Endodermal cell (in vitro differentiated cells): ENCODE measurements at places on chromosomes 2 and 18. TPM values are rescaled to one million over a fixed set of nuclear protein-coding genes. Genes with fewer than 3 reads are reported as not detected.

- DNase-seq: no peak
These were observed 841.0 kb upstream of the CELF4 start for GRCh38 chr18:38406607-38407006.

- no peak for DNase-seq
These were observed 344.1 kb downstream of the TDRD15 start for GRCh38 chr2:21467910-21468309.

DNA sequence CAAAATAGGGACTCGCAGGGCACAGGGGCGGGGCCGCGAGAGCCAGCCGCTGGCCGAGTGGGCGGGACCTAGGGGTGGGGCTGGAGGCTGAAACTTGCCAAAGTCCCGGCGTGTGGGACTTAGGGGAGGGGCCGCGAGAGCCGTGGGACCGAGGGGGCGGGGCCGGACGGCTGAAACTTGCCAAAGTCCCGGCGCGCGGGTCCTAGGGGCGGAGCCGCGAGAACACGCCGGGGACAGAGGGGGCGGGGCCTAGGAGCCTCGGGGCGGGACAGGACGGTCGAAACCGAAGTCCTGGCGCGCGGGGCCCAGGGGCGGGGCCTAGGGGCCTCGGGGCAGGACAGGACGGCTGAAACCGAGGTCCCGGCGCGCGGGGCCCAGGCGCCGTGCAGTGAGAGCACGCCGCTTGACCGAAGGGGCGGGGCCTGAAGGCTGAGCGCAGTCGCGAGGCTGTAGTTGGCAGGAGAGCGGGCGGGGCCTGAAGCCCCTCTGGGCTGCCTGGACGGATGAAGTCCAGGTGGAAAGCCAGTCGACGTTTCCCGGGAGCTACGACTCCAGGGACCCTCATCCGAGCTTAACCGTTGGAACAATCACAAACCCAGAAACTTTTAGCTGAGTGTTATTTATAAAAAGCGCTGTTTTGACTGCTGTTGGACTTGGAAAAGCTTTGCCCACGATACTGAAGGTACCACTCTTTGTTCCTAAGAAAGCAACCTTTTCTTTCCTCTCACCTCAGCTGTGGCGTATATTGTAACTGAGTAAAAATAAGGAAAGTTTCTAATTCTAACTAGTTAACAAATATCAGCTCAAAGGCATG is 475 bp upstream of the BARD1 start:
- DNase-seq: peak; percentile 100

DNA sequence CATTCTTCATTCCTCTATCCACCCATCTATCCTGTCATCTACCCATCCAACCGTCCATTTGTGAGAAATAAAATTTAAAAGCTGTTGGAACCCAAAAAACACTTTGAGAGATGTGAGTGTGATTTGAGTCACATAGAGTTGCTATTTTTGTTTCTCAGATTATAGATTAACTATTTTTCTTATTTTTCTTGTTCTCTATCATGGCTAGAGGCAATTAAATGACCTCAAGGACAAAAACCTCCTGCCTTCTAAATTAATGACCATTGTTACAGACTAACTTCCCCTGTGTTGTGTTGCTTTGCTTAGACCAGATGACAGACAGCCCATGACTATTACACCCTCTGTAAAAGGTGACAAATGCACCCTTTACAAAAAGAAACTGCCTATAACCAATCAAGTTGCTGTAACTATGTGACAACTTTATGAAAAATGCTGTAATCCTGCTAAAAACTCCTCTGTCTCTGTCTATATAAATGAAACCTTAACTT is 207.9 kb upstream of the CXCR4 start:
- no peak for DNase-seq

DNA sequence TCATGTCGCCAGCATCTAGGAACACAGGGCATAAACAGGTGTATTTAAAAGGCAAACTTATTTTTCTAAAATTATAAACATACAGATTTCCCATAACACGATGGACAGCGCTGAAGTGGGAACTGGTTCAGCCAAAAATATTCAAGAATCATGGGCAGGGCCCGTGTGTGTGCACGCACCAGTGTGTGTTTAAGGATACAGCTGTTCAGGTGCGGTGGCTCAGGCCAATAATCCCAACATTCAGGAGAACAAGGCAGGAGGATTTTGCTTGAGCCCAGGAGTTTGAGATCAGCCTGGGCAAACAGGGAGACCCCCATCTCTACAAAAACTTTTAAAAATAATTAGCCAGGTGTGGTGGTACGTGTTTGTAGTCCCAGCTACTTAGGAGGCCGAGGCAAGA is 288.6 kb upstream of the HDAC4 start:
- DNase-seq: peak; percentile 4

DNA sequence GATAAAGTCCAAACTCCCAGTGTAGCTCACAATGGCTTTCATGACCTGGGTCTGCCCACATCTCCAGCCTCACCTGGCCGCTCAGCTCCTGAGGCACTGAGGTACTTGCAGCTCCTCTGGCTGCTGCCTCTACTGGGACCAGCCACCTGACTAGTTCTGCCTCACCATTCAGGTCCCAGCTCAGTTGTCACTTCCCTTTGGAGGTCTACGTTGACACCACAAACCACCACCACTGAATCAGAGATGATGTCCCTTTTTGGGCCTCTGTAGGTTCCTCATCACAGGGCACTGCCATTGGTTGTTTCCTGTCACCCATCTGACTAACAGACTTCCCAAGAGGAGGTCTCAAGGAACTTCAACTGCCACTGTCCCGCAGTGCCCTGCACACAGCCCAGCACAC is 21.2 kb downstream of the SPP2 start:
- no peak for DNase-seq

The SERPINB13 gene
- total RNA-seq: not detected in 3 replicates

The FAM124B gene
- 0.72 and 1.2 TPM in 2 replicates for total RNA-seq

DNA sequence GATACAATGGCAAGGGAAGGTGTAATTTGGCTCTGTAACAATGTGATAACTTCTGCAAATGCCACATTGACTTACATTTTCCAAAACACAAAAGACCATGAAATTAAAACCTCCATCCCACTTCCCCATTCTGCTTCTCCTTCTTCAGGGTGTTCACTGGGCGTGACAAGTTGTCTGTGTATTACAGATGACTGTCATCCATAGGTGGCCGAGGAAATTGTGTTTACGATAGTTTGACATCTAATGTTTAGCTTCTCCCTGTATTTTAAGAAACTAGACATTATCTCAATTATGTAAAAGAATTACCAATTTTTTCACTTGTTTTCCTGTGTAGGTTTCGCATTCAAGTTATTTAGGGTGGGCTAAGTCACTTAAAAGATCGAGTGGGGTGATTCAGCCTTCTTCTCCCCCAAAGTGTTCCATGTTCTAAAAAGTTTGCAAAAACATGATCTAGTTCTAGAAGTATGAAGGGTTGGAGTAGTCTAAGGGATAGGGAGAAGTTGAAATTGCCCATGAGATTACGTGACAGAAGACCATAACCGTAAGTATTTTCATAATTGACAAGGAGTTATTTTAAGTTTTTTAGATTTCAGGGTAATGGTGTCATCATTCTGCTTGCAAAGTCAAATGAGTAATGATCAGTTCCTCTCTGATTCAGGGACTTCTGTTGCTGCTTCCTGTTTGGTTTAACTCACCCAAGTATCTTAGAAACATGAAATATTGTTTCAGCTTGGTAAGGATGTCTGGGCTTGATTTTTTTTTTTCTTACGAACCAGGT is 25.2 kb upstream of the CYTIP start:
- DNase-seq: no peak

The SCYGR4 gene
- total RNA-seq: not detected in 3 replicates

DNA sequence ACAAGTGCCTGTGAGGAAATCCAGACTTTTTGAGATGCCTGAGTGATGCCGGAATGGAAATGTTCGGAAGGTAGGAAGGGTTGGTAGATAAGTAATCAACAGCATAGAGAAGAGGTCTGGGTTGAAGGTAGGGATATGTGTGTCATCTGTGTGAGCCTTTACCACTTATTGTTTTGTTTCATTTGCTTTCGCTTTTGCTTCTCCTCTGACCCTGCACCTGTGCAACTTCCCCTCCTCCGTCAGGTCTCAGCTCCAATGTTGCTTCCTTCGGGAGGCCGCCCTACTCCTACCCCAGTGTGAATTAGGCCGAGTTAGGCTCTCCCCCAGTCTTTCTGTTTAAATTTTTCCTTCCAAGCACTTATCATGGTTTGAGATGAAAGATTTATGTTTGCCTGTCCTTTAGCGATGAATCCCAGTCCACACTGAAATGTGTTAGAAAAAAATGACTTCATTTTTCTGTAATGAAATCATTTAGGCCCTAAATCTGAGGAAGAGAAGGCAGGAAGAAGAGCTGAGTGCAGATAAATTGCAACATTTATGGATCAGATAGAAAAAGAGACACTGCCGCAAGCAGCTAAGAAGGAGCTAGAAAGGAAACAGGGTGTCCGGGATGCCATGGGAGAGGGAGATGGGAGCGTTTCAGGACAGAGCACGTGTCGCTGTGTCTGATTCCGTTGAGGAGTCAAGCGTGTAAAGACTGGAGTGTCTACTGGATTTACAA is 139.6 kb upstream of the PELI1 start:
- DNase-seq: no peak

DNA sequence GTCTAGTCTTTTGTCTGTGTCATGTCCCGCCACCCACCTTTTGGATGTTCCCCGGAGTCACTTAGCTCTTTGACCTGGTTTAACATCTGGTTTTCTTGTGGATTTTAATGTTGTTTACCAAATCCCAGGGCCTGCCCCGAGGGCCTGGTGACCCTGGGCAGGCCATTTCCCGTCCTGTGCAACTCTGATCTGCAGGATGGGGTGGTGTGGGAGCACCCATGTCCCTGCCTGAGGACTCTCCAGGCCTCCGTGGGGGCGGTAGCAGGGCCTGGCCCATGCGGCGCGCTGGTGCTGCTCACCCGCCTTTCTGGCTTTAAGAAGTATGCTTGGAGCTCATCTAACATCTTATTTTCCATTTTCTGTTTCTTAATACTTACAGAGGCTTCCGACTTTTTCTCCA is 10.7 kb downstream of the RAMP1 start:
- DNase-seq: no peak

The HNRNPLL gene
- 70.9 to 84.8 TPM (median 78.5 TPM) in 3 replicates for total RNA-seq

DNA sequence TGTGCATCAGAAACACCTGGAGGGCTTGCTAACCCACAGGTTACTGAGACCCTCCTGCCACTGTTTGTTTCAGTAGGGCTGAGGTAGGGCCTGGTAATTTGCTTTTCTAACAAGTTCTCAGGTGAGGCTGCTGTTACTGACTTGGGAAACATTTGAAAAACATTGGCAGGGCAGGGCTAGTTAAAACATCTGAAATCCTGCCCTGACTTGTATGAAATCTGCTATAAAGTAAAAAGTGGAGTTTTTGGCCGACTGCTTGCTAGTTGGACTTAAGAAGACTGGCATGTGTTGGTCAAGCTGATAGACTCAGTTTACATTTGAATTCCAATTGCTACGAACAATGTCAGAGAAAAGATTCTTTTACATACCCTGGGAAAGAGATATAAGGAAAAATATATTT is 111.6 kb upstream of the DLX2 start:
- no peak for DNase-seq

The SULT1C2 gene
- 0.92 to 1.4 TPM (median 1.00 TPM) in 3 replicates for total RNA-seq

DNA sequence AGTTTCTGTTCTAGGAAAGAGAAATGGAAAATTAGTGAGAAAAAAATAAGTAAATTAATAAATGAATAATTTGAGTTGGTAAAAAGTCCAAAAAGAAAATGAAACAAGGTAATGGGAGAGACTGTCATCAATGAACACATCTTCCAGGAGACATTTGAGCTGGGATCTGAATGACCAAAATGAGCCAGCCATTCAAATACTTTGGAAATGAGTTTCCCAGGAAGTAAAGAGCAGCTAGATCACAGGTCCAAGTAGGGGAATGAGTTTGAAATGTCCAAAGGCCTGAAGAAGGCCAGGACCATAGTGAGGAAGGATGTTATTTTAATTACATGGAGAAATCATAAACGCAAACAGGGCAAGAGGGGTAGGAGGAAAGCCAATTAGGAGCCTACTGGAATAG is 6.6 kb upstream of the DNAH7 start:
- DNase-seq: no peak

GRCh38 chr2:170996316-170996715 is 67.3 kb downstream of the GORASP2 start:
- DNase-seq: no peak

The ANKRD30B gene
- not detected in 2 replicates for total RNA-seq

- no peak for DNase-seq
These were observed 59.2 kb upstream of the POMC start for GRCh38 chr2:25227576-25227975.

The TUBA4B gene
- not detected in 3 replicates for total RNA-seq

- no peak for DNase-seq
These were observed 125.2 kb upstream of the LYPD6 start for GRCh38 chr2:149205143-149205542.

DNA sequence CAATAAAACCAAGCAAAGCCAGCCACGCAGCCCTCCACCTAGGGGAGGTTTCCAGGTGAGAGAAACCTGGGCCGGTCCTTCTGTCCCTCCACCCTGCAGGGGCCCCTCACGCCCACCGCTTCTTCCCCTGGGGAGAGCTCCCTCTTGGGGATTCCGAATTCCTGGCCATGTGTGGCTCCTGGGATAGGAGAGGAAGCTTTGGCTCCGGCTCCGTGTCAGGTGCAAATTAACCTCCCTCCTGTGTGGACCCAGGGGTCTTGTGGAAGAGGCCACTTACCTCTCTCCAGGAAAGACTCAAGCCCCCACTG is 4.2 kb downstream of the RTP5 start:
- DNase-seq: no peak

DNA sequence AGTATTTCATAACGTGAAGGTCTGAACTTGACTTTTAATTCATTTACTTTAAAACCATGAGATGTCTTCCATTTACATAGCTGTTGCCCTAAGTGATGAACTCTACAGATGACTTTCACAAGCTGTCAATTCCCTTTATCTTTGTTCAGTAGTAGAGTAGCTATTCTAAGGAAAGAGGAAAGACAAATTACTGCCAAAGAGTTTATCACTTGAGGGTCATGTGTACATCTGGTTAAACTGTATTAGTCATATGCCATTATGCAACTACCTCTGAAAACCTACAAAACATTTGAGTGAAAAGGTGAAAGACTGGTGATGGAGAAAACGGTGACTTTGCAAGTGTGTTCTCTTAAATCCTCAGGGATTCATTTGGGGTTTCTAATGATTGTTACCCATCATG is 763.9 kb downstream of the TMEM182 start:
- no peak for DNase-seq

The TEX44 gene
- total RNA-seq: not detected in 3 replicates

- DNase-seq: peak; percentile 77
These were observed 7.9 kb downstream of the TMEM198 start for GRCh38 chr2:219551441-219552381.

GRCh38 chr2:125667630-125668029 is 988.3 kb upstream of the GYPC start:
- no peak for DNase-seq

- DNase-seq: no peak
These were observed 2.0 kb downstream of the LYPD6 start for GRCh38 chr2:149332364-149332763.

The APLF gene
- 8.0 and 8.7 TPM in 2 replicates for total RNA-seq

DNA sequence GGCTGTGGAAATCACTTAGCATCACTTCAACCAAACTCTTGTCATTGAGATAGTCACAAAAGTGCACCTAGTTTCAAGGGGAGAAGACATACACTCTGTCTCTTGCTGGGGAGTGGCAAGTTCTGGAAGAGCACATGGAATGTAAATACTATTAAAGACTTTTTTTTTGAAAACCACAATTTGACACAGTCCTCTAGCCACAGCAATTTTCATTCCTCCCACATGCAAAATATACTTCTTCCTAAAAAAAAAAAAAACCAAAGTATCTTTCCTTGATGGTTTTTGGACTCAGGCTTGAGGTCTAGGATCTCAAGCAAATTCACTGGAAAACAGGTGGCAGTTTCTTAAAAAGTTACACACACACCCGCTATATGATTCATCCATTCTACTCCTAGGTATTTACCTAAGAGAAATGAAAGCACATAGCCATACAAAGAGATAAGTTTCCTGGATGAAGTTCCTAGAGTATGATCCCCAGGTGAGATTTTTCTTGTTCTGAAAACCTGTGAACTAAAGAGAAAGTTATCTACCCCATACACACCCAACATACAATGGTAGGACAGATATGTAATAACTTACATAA is 295.8 kb downstream of the SP3 start:
- no peak for DNase-seq
